ENCODE measurements at places on chromosomes 2 and 18.

DNA sequence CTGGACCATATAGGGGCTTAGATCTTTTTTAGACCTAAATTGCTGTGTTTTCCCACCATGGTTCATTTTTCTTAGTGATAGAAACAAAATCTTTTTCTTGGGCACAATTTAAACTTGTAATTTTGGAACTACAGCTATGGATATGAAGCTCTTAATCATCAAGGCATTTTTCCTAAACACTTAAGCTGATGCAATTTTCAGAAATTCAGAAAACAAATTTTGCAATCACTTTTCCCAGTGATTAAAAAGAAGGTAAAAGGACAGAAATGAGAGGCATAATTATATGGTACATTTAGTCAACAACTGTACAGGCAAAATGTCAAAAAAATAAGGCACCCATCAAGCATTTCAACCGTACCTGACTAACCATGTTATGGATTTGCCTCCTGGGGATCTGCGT is 665.4 kb downstream of the XIRP2 start:
- no peak for DNase-seq

GRCh38 chr2:40725040-40725439 is 273.1 kb upstream of the SLC8A1 start:
- DNase-seq = no peak

DNA sequence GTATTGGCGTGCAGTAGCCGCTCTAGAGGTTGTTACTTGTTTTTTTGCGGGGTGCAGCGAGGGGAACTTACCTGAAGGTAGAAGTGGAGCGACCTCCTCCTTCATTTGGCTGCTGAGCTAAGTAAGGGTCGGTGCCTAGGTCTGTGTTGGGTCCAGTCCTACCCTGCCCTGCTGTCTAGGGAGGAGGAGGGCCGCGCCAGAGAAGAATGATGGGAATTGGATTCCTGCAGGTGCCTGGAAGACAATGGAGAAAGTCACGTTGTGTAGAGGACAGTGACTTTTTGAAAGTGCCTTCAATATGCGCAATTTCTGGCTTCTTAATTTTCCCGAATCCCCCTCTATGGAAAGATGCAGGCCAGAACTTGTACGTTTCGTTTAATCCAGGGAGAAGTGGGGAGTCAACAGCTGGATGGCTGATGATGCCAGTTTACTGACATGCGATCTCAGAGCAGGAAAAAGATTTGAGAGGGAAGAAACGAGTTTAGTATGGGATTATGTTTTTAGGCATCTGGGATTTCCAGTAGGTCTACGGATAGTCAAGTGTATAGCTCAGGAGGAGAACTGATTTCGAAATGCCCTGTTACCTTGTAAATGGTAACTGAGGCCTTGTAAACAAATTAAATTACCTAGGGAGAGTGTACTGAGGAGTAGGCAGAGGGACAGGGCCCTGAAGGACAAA is 653 bp downstream of the MRPS9 start:
- DNase-seq = no peak

DNA sequence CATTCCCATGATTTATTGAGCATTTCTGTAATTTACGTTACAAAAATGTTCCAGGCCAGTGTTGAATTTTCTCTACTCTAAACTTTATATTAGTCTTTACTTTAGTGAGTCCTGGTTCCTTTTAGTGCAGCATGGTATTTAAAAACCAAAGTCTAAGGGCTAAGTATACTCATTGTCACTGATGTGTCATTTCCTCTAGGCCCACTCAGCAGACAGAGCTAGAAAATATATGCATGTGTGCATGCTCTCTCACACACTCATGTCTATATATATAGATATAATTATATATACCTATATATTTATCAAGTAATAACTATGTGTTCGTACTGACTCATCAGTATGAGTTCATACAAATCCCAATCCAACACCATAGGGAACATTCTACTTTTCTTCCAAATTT is 132.5 kb upstream of the SLC8A1 start:
- DNase-seq = no peak
